ENCODE measurements at places on chromosomes 4 and X. TPM values are rescaled to one million over a fixed set of nuclear protein-coding genes. Genes with fewer than 3 reads are reported as not detected.

FABP2 gene
- not detected for total RNA-seq

VEGFC gene
- 19.0 TPM for total RNA-seq

POU3F4 gene
- total RNA-seq, result not detected

DAPP1 gene
- total RNA-seq, result not detected

RHOH gene
- total RNA-seq, result not detected

MAGEA9B gene
- total RNA-seq, result not detected

SHROOM2 gene
- total RNA-seq, result 4.3 TPM

PNMA6A gene
- not detected for total RNA-seq

WDR17 gene
- 0.41 TPM for total RNA-seq

NALF2 gene
- not detected for total RNA-seq

CWH43 gene
- total RNA-seq, result not detected

TMPRSS11B gene
- total RNA-seq, result not detected

SORBS2 gene
- 9.0 TPM for total RNA-seq

KDR gene
- not detected for total RNA-seq

PRDM8 gene
- 8.5 TPM for total RNA-seq

PGAM4 gene
- total RNA-seq, result not detected

TMEM31 gene
- not detected for total RNA-seq

PAK3 gene
- 1.7 TPM for total RNA-seq
